ENCODE measurements at places on chromosomes 7 and 10.

DNA sequence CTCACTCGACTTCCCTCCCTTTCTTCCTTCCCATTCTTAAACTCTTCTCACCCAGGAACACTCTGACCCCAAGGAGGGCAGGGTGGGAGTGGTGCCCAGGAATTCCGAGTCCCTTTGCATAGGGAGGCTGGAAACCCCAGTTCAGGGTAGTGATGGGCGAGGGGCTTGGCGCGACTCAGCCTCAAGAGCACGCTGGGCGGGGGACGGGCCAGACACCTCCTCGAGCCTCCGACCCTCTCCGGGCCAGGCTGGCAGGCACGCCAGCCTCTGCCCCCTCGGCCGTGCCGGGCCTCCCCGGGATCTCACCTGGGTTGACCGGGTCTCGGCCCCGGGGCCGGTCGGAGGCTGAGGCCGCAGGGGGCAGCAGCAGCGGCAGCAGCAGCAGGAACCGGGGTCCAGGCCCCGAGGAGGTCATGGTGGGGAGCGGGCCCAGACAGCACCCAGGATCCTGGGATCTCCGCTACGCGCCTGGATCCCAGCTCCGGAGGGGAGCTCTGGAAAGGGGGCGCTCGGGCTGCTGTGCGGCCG lies 457 bp downstream of the PLOD3 start:
- no peak for DNase-seq

DNA sequence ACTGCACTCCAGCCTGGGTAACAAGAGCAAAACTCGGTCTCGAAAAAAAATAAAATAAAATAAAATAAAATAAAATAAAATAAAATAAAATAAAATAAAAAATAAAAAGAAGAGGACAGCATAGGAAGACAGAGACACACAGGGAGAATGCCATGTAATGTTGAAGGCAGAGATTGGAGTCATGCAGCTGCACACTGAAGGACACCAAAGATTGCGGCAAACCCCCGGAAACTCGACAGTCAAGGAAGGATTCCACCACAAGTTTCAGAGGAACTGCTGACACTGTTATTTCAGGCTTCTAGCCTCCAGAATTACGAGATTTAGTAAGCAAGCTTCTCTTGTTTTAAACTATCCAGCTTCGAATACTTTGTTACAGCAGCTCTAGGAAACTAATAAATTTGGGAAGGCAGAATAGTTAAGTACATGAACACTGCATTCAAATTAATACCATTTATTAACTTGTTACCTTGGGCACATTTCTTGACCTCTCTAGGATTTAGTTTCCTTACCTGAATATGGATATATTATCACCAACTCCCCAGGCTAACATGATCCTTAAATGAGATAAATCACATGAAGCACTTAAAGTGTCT lies 9.5 kb downstream of the CPED1 start:
- no peak for DNase-seq

DNA sequence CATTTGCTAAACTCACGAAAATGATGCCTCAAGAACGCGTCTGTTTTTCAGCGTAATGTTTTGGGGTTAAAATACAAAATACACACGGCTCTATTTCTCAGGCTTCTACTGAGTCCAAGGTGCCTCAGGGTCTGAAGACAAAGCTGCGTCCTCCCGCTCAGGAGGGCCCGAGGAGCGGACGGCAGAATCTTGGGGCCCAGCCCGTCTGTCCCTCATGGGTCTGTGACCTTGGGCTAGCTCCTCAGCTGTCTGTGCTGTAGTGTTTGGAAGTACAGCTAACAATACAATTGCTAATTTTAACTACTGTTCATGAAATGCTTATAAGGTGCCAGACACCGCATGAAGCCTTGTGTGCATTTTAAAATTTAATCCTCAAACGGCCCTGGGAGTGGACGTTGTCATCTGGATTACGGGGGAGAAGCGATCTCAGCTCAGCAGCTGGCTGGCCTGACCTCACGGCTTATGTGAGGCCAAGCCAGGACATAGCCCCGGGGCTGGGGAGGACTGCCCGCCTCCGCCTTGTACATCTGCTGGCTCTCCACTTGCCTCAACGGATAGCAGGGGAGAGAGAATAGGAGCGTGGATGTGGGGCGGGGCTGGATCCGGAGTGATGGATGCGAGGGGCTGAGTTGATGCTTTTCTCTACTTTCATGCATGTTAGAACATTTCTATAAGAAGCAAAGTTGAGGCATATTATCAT lies 357.4 kb downstream of the GLRX3 start:
- DNase-seq, result no peak

DNA sequence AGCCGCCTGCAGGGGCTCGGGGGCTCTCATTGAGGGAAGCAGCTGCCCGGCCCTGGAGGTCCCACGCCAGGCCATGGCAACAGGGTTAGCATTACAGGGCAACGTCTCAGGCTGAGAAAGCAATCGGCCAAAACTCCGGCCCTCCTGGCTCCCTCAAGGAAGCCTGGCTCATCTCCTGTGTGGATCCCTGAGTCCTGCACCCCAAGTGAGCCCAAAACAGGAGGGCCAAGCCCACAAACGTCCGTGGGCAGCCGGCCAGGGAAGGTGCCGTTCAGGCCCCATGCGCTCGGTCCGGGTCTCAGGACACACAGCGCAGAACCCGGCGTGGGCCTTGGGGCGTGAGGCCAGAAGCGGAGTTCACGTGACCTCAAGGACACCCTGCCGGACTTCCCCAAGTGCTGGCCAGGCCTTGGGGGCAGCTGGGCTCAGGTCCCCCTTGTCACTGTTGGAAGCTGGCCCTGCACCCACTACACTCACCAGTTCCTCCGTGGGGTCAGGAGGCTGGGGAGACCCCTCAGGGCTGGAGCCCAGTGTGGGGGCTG lies 8.0 kb upstream of the PWWP2B start:
- no peak for DNase-seq

GRCh38 chr10:18216482-18216881 lies 76.3 kb downstream of the CACNB2 start:
- DNase-seq, result no peak

GRCh38 chr7:1059200-1060091 lies 15.1 kb downstream of the GPR146 start:
- no peak for DNase-seq

- no peak for DNase-seq
Observed at GRCh38 chr10:21944727-21945386, 58.7 kb downstream of the DNAJC1 start.

- DNase-seq, result no peak
Observed at GRCh38 chr7:4665661-4666060, 16.4 kb upstream of the FOXK1 start.

- no peak for DNase-seq
Observed at GRCh38 chr7:37730501-37730900, 46.9 kb downstream of the GPR141 start.

DNA sequence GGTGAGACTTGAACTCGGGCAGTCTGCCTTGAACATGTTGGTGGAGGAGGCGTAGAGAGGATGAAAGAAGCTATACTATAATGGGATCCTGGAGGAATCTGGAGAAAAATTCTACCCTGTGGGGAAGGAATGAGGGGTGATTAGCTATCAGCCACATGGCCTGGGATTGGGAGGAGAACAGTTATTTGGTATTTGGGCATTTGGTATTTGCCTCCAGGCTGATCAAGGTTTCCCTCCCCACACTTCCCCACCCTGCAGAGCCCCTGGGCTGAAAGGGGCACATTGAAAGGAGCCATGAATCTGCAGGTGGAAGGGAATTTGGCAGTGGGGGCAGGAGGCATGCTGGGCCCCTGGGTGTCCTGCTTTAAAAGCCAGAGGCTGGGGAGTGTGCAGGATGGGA lies 235.3 kb downstream of the INHBA start:
- DNase-seq, result no peak

DNA sequence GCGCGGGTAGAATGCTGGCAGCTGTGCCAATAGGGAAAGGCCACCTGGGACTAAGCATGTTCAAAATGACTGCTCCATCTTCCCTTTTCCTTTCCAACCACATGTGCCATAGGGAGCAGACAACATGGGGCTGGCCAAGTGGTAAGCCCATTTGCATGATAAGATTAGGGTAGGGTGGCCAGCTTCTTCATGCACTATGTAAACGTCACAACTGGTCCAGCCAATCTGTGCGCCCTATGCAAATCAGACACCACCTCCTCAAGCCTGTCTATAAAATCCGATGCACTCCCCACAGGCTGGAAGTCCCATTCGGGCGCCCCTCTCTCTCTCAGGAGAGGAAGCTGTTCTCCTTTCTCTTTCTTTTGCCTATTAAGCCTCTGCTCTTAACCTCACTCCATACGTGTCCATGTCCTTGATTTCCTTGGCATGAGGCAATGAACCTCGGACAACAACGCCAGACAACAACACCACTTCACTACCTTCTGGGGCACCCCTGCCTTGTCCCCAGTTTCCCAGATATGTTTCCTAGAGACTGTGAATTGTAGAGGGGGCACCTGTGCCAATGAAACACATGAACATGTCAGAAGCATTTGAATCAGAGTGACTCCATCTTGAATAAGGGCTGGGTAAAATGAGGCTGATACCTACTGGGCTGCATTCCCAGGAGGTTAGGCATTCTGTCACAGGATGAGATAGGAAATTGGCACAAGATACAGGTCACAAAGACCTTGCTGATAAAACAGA lies 19.1 kb upstream of the EXOC6 start:
- no peak for DNase-seq

Data from right renal pelvis (tissue), 4 donors.